ENCODE measurements at places on chromosomes 11 and 22.
A peak's percentile ranks its signal among the peaks of the same experiment; 100 is the strongest.

- peak; percentile 56 for DNase-seq
These were observed 9.1 kb downstream of the SELENOO start for GRCh38 chr22:50209893-50210292.

- DNase-seq = no peak
These were observed 171.7 kb downstream of the DDX10 start for GRCh38 chr11:108836541-108836940.

- no peak for DNase-seq
These were observed 23.1 kb downstream of the MN1 start for GRCh38 chr22:27778294-27779090.

- no peak for DNase-seq
These were observed 80.5 kb upstream of the WNT7B start for GRCh38 chr22:46057246-46058090.

- no peak for DNase-seq
These were observed 64.0 kb upstream of the PTPRJ start for GRCh38 chr11:47916361-47916841.

GRCh38 chr22:20198557-20199319, 47.9 kb upstream of the CCDC188 start:
- DNase-seq = no peak

- no peak for DNase-seq
These were observed 19.2 kb downstream of the POLDIP3 start for GRCh38 chr22:42595434-42595833.

DNA sequence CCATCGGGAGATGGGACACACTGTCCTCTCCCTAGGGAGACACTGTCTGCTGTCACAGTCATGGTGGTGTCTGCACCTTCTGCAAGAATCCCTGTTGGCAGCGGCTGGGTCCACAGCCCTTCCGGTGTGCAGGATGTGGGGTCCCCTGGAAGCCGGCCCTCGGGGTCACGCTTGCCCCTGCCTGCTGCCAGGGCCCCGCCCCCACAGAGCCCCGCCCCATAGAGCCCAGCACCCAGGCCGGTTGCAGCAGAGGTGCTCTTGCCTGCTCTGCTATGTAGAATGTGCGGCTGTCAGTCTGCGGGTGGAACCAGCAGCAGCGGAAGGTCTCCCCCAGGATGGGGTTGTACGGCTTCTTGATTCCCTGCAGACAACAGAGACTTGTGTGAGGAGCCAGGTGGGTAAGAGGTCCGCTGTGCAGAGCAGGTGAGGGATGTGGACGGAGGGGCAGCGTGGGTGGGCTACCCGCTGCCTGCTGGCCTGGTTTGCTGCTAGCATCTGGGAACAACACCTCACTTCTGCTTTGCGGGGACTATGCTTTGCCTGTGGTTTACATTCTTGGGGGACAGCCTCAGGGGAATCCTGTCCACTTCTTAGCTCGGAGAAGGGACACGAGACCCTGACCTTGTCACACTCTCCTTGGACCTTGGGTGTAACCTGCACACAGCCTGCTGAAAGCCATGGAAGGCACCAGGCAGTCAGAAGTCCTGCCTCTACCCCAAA, 44.9 kb upstream of the CARS1 start:
- DNase-seq = no peak

DNA sequence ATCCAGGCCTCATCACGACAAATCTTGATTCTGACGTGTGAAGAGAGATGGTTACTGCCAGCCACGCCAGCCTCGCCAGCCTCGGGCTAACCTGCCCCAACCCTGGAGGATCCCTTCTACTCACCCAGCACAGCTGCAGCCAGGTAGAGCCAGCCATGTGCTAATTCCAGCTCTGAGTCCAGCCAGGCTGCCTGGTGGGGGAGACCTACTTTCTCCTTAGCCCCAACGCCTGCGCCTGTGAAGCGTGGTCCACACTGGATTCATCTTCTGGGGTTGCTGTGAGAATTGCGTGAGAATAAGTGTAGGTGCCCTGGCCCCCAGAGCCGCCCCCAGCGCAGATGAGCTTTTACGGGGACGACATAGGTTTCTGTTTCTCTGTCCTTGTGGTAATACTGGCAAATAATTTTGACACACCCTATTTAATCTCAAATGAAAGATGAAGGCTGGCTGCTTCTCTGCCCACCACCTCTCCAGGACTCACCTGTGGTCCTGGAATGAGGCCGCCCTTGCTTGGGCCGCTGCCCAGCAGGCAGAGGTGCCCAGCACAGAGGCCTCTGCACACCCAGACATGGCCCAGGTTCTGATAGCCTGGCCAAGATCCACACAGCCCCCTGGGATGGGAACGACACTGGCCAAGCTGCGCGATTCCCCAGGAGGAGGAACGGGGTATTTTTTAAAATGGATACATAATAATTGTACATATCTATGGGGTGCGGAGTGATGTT, 528.4 kb downstream of the TBC1D22A start:
- DNase-seq = no peak

DNA sequence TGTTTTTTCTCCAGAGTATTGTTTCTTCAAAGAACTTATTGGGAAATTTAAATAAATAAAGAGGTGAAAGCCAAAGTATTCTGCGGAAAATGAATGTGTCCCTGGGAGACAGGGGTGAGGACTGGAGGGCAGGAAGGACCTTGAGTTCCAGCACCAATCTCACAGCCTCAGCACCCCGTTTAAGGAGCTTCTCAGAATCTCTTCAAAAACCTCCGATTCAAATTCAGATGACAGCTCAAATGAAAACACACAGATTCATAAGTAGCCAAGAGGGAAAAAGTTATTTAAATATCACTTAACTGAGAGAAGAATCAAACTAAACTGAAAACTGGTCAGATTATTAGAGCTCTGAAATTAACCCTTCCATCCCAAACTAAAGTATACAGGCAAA, 12.5 kb downstream of the MTMR2 start:
- DNase-seq = no peak

GRCh38 chr11:12973528-12974181, 35.5 kb upstream of the RASSF10 start:
- DNase-seq = no peak

DNA sequence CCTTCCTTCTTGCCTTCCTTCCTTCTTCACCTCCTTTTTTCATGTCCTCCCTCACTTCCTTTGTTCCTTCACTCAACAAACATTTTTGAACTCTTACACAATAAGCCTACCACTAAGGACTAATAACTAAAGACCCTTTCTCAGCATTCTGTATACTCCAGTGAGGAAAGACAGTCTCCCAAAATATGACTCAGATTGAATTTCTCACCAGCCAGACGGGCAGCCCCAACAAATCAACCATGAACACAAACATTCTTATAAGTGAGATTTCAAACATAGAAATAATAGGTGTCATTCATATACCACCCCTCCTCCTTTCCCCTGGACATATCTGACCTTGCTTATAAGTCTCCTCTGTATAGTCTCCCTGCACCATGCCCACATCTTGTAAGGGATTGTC, 1079.7 kb downstream of the OPCML start:
- no peak for DNase-seq

GRCh38 chr22:46031557-46031956, 54.6 kb upstream of the WNT7B start:
- DNase-seq = no peak

DNA sequence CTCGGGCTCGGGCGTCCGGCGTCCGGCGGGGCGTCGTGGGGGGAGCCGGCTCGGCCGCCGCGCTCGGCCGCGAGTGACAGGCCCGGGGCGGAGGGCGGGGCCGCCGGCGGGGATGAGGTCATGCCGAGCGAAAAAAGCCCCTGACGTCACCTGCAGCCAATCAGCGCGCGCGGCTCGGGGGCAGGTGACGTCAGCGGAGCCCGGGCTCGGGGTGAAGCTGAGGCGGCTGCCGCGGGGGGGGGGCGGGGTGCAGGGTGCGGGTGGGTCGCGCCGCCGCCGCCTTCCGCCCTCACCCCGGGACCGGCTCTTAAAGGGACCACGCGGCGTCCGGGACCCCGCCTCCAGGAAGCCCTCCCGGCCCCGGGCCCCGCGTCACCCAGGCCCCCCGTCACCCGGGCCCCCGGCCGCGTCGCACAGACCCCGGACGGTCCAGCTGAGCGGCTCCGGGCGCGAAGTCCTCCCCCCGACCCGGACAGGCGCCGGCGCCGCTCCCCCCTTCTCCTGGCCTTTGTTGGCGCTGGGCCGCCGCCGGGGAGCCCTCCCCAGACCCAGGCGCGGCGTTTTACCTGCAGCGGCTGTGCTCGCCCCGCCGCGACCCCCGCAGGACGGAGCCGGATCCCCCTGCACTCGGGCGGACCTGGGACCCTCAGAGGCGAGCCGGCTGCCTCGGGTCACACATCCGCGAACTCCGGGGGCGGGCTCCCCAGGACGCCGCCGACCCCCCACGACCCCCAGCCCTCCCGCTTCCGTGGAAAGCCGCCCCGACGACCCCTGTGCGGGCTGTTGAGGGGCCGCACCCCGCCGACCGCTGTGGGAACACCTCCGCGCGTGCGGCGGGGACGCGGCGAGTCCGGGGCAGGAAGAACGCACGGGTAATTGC, at the start of gene DUSP8:
Gene DUSP8 (minus strand): TSS at position 75 of the 880 bp plus-strand sequence. CDS start 6,445 bp downstream, outside the sequence.
- peak; percentile 95 for DNase-seq

GRCh38 chr11:72598906-72599305, 75.3 kb downstream of the PDE2A start:
- no peak for DNase-seq

- DNase-seq = no peak
These were observed 311.4 kb upstream of the NCAM1 start for GRCh38 chr11:112649856-112650255.

GRCh38 chr11:67351275-67352005, 1.9 kb downstream of the POLD4 start:
- DNase-seq = peak; percentile 91

GRCh38 chr22:36166518-36167220, 6.1 kb upstream of the APOL3 start:
- DNase-seq = no peak

DNA sequence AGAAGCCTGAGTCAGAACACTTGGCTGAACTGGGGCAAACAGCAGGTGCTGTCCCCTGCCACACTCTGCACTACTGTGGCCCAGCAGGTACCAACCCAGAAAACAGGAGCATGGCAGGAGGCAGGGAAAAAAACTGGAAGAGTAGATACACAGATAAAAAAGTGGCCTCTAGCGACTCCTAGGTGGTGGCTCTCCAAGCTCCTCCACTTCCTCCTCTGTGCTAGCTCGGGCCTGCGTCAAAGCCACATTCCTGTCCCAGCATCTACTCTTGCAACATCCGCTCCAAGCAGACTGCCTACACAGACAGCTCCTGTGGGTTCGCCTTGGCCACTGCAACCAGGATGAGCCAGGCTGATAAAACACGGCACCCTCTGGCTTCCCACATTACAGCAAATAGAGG, 6.9 kb downstream of the OR8B12 start:
- no peak for DNase-seq

GRCh38 chr11:33868647-33869461, 23.0 kb downstream of the LMO2 start:
- DNase-seq = no peak

DNA sequence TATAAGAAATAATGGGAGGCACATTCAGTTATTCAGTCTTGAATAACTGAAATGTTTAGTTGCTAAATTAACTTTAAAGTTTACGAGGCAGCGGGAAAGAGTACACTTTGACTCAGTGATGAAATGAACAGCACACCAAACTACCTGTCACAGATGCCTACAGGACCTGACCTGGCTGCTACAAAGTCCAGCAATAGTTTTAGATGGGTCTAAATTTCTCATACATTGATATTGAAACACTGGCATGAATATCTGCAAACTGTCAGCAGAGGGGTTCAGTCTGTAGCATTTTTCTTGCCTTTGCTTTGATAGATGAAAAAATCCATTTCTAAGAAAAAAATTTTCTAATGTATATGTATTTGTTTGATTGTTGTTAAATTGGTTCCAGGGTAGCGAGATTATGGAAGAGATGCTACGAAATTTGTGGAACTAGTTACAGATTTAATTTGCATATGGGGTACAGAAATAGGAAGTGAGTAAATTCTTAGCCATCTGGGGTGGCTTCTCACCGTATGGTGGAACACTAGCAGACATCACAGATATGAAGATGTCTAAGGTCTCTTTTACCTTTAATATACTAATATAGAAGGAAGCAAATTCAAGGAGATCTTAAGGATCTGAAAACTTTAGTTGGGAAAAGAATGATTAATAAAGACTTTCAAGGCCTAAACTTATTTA, 20.8 kb upstream of the GAB2 start:
- DNase-seq = no peak

DNA sequence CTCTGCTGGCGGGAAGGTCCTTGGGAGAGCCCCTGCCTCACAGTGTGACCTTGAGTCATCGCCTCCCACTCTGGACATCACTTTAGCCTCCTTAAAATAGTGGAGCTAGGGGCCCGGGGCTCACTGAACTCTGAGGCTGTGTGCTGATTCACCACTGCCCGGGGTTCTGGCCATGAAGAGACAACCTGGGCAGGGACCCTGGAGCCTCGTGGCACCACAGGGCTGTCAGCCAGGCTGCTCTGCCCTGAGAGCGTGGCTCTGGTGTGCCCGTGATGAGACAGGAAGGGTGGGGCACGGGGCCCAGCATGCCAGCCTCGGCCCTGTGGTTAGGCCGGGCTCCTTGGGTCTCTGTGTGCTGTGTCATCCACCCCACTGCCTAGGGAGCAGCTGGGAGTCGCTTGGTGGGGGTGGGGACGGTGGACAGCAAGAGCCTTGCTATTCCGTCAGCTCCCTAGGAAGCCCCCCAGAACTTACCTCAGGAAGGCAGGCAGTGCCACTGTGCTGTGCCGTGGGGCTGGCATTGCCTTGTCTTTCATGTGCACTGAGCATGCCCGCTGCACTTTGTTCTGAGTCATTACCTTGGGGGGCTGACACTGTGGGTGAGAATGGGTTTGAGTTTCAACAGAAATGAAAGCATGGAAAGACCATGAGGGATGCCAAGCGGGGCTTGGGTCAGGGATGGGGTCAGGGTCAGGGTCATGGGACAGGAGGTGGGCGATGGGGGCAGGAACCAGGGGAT, 31.7 kb downstream of the TPCN2 start:
- DNase-seq = peak; percentile 33

DNA sequence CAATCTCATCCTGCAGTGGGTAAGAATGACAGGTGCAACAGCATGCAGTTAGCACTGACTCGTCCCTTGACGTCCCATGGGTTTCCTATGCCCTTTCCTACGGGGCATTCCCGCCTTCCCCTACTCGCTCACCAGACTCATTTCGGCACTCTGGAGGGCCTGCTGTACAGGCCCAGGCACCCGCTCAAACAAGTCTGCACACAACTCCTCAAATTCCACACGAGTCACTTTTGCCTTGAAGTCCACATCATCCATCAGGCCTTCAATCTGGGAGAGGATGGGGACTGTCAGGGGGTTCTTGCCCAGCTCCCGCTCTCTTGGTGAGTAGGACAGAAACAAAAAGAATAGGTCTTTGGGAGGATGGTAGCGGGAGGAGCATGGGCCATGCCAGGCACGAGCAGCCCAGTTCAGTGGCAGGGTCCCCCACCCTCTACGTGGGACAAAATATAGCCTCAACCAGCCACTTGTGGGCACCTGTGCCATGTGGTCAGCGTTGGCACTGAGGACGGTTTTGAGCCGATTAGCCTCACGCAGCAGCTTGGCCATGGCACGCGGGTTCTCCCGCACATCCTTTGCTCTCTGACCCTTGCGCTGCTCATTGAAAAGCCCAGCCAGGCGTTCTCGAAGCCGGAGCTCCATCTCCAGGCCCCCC, 4.7 kb downstream of the HYOU1 start:
- no peak for DNase-seq

GRCh38 chr22:20624161-20624616, 116.8 kb downstream of the MED15 start:
- no peak for DNase-seq

DNA sequence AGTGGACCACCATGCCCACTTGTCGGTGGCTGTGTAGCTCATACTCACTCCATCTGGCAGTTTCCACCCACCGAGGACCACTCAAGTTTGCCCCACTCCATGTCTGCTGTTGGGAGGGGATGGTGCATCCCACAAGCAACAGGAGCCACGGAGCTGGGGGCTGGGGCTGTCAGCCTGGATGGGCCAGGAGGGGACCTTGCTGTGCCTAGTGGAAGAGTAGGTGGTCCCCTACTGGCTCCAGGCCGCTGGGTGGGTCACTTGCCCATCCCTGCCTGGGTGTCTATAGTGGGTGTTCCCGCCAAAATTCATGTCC, 57.0 kb downstream of the SMIM38 start:
- no peak for DNase-seq
